Left cardiac atrium (tissue), 4 donors: ENCODE measurements at places on chromosomes 3 and 15. TPM values are rescaled to one million over a fixed set of nuclear protein-coding genes. Genes with fewer than 3 reads are reported as not detected.

Gene AMT
- 13.9 TPM for total RNA-seq

Gene CKMT1B
- 3.7 TPM for total RNA-seq

Gene SERINC4
- total RNA-seq: 0.24 TPM

Gene C3orf20
- not detected for total RNA-seq

Gene FANCD2OS
- total RNA-seq: not detected

GRCh38 chr3:191376516-191377141, 46.3 kb upstream of the UTS2B start:
- no peak for DNase-seq

- DNase-seq: no peak
Measured at GRCh38 chr15:55403531-55403930, 4.6 kb downstream of the CCPG1 start.

- DNase-seq: no peak
Measured at GRCh38 chr15:91821458-91821857, 32.0 kb upstream of the SLCO3A1 start.

DNA sequence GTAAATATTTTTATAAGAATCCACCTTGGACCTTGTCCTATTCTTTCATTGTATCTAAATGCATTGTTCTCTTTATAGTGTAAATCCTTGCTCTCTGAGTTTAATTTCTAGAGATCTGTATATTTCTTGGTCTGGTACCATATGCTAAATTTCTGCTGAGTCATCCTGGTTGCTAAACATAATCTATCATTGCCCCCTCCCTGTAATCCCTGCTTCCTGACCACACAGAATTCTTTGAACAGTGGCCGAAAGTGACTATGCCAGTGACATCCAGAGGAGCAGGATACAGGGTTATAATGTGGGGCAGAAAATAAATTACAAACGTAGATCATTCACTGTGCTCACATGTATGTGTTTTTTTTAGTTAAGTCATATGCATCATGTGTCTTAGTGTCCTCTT, 143.1 kb downstream of the DIPK2A start:
- DNase-seq: no peak

- no peak for DNase-seq
Measured at GRCh38 chr3:114374433-114374990, 80.7 kb downstream of the TIGIT start.

Gene IP6K2
- total RNA-seq: 38.4 TPM

Gene TM4SF18
- total RNA-seq: 12.5 TPM

- no peak for DNase-seq
Measured at GRCh38 chr3:69137005-69137404, 14.6 kb upstream of the LMOD3 start.

- DNase-seq: no peak
Measured at GRCh38 chr15:94925680-94926079, 694.3 kb downstream of the MCTP2 start.

DNA sequence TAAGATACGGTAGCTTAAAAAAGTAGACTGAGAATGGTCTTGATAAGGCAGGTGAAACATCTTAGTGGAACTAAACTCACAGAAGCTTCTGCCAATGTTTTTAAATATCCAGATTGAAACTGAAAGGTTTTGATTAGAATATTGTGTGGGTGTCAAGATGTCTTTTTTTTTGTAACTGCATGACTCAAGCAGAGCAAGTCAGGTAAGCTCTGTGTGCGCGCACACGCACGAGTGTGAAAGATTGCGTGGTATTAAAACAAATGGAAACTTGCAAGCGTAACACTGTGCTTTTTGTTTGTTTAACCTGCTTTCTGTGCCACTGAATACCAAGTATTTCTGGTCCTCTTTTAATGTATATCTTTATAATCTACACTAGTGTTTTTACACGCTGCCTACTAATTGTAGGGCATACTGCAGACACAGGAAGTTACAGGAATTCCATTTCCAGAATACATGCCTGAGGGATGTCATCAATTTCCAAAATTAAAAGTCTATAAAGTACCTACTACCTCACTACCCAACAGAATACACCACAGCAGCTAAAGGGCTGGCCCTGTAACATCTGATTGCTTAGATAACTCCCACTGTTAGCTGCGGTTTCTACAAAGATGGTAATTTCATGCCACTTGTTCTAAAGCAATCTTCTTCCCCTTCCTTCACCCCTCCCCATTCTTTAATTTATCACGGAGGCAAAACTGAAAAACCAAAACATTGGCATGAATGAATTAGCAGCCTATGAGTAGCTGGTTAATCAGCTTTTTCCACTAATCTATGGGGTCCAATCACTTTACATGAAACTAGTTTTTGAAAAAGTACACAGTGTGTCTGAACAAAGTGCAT, 472.8 kb downstream of the SHQ1 start:
- no peak for DNase-seq

Gene ADAMTSL3
- total RNA-seq: 22.8 TPM

GRCh38 chr15:84112025-84112424, 123.5 kb upstream of the GOLGA6L4 start:
- no peak for DNase-seq

DNA sequence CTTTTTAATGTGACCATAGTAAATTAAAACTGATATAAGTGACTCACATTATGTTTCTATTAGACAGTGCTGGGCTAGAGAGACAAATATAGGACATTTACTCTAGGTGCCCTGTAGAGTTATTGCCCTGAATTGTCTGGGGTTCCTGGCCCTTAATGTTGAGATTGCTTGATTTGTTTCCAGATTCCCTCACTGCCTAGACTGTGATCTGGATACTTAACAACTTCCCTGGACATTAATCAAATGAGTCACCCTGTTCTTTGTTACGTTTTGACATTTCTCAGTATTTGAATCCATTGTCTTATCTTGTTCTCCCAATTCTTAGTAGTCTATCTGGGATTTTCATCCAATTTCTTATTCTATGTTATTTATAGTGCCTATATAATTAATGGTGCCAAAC, 65.8 kb downstream of the DTWD1 start:
- DNase-seq: no peak

- no peak for DNase-seq
Measured at GRCh38 chr3:53196575-53197407, 35.8 kb downstream of the PRKCD start.

Gene CACNA2D2
- 4.6 TPM for total RNA-seq

DNA sequence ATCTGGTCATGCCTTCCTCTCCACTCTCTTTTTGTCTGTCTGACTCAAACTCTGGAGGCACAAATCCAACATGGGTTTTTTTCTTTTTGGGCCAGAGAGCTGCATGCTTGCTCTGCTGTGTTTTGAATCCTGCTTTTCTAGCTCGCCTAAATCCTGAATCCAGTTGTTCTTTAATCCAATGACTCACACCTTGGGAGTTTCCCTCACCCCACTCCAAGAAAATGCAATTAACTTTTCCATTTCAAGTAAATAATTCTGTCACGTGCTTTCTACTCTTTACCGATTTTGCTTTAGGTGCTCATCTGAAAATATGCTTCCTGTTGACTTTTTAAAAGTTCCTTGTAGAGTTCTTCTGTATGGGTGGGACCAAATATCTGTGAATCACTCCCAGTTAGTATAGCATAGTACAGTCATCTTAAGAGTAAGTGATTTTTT, 47.6 kb downstream of the SLMAP start:
- no peak for DNase-seq

DNA sequence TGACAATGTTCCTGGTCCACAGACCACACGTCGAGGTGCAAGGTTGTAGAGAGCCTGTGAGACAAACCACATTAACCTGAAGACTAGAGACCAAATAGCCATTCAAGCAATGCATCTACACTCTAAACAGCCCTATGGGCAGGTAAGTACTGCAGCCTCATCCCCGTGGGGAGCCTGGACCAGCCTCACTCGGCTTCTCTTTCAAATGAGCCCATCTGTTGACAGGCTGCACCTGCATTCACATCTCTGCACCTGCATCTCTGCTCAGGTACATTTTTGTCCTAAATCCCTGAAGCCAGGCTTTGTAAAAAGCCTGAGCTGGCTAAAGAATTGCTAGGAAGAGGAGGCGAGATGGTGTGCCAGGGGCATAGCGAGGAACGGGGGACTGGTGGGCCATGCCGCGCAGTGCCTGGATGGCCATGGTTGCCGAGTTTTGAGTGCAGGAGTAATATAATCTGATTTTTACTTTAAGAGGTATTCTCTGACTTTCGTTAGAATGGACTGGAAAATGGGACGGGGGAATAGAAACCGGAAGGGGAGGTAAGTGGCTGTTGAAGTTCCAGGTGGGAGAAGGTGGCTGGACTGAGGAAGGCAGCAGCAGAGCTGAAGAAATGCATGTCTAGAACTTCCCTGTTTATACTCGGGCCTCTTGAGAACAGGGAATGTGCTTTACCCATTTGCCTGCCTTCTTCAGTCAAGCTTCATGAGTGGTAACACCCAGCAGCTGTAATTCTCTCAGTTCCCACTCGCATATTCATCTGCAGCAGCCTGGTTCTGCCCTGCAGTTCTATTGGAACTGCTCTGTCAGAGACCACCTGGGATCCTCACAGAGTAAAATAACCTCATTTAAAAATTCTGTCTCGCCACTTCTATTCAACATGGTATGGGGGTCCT, 226.4 kb downstream of the OPA1 start:
- DNase-seq: no peak

GRCh38 chr3:189982321-189982945, 138.3 kb downstream of the P3H2 start:
- no peak for DNase-seq

Gene CSPG4
- total RNA-seq: 27.6 TPM

Gene EOMES
- 0.39 TPM for total RNA-seq

DNA sequence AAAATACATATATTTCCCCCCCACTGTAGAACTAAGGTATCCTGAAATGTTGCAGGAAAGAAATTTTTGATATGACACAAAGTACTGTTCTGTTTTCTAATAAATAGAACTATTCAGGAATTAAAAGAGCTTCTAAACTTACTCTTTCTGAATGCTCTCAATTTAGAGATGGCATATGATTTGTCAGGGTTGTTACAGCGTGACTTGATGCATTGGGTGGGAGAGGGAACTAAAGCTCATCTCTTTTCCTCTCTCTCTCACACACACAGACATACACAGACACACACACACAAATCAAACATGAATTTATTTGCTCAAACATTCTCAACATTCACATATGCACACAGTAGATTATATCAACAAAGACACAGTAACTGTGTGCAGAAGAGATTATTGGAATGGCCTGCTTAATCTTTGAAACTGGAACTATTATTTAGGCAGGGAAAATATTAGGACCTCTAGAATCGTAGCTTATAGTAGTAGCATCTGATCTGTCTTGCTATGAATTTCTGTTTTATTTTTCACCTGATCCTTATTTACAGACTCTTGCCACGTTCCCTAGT, 807.4 kb upstream of the GBE1 start:
- DNase-seq: no peak

- DNase-seq: no peak
Measured at GRCh38 chr3:14689247-14689980, 14.5 kb downstream of the C3orf20 start.

DNA sequence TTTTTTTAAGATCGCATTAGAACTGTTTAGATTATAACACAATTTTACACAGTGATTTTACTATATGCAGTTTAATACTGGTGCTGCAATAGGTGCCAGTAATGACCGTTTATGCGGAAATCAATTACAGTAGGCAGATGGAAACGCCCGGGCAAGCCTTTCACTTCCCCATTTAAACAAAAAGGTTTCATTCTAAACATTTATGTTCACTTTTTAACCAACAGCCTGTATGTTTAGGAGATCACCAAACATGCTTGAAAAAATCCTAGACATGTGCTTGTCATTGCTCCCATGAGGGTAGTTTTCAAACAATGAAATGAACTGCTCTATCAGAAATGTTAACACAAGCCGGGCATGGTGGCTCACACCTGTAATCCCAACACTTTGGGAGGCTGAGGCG, 2.7 kb downstream of the BNIP2 start:
- no peak for DNase-seq

Gene SLC12A1
- not detected for total RNA-seq

DNA sequence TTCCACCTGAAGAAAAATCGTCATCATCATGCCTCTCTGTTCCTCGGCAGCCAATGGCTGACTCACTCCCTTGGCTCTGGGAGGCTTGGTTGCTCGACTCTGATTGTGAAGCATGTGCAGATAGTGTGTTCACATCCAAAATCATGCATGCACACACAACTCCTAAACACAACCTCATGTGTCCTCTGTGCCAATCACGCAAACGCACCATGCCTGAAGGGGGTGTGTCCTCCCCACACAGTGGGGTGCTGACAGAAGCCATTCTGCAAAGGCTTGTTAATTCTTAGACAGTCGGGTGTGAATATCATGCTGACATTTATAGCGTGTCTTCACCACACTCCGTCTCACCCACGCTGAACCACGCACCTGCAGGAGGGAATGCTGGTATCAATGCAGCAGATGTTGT, 11.4 kb upstream of the CCDC174 start:
- no peak for DNase-seq

Gene KIF15
- 0.34 TPM for total RNA-seq

GRCh38 chr3:161072751-161073150, 32.4 kb downstream of the B3GALNT1 start:
- no peak for DNase-seq

GRCh38 chr15:92533298-92533697, 122.3 kb downstream of the FAM174B start:
- no peak for DNase-seq

- DNase-seq: no peak
Measured at GRCh38 chr15:79965846-79966630, 5.0 kb downstream of the BCL2A1 start.

DNA sequence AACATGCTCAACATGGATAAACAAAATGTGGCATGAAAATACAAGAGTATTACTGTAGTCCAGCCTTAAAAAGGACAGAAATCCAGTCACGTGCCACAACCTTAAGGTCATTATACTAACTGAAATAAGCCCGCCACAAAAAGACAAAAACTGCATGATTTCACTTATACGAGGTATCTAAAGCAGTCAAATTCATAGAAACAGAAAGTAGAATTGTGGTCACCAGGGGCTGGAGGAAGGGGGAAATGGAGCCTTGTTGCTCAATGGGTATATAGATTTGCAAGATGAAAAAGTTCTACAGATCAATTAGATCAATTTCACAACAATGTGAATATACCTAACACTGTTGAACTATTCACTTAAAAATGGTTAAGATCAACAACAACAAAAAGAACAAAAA, 7.4 kb downstream of the GLB1 start:
- DNase-seq: no peak

DNA sequence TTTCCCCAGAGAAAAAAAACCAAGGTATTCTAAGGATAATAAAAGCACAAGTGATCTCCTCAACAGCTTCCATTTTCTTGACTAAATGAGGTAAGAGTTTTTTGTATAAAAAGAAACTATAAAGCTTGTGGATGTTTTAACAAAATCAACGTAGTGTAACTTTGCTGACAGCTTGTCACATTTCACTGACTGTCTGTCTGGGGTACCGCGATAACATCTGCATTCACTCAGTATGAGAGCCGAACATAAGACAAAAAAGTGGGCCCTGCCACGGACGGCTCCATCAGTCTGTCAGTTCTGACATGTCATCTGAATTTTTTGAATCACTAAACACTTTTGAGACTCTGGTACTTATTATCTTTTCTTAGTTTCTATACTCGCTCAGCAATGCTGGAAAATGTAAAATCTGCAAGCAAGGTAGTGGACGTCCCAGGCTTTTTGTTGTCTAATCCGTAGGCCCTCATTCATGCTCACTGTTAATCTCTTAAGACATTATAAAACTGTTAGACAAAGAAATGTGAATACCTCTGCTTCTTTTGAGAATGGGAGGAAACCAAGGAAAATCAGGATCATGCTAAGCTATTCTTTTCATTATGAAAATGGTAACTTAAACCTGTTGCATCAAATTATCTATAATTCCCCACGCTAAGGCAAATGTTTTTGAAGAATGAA, 307.1 kb downstream of the MECOM start:
- no peak for DNase-seq

Gene ARPIN
- 10.2 TPM for total RNA-seq

- DNase-seq: no peak
Measured at GRCh38 chr15:96181217-96181616, 149.3 kb upstream of the NR2F2 start.

GRCh38 chr3:132892956-132893355, 145.2 kb upstream of the TMEM108 start:
- DNase-seq: no peak

Gene CTXN2
- total RNA-seq: not detected
